ENCODE measurements at places on chromosomes 7 and 10. TPM values are rescaled to one million over a fixed set of nuclear protein-coding genes. Genes with fewer than 3 reads are reported as not detected.

The PIP gene
- polyA plus RNA-seq, result not detected

The NUTM2E gene
- not detected for polyA plus RNA-seq

The PSD gene
- polyA plus RNA-seq, result 1.5 TPM

The HMX2 gene
- not detected for polyA plus RNA-seq

The ATRNL1 gene
- not detected for polyA plus RNA-seq

The OGA gene
- 6.9 TPM for polyA plus RNA-seq

The AP5Z1 gene
- polyA plus RNA-seq, result 30.8 TPM

The NANOS1 gene
- polyA plus RNA-seq, result not detected

DNA sequence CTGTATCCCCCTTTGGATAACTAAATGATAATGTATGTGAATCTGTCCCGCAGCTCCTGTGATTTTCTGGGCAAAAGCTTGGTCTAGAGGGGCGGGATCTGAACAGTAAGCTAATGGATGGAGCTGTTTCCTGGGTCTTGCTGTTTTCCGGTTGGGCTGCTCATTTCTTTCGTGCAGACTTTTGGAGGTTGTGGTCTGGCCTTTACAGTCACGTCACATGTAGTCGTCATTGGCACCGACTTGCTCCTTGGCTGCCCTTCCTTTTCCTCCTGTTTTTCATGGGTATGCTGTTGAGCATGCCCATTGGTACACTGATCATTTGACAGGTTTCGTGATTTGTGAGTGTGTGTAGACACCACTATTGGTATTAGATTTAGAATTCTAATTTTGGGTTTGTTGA, 2.0 kb downstream of the FBH1 start:
- H3K4me1 ChIP-seq, result peaks cover 29% of the 10 kb centered on the region
- H3K36me3 ChIP-seq, result peaks cover 16% of the 10 kb centered on the region
- DNase-seq, result no peak
- H3K27me3 ChIP-seq, result no peaks in the 10 kb centered on the region
- no peak overlapping the region for H3K27ac ChIP-seq

GRCh38 chr7:76191783-76192240, 9.9 kb upstream of the SRRM3 start:
- H3K27me3 ChIP-seq, result no peaks in the 10 kb centered on the region
- H3K27ac ChIP-seq, result no peak overlapping the region
- H3K36me3 ChIP-seq, result no peaks in the 10 kb centered on the region
- H3K4me3 ChIP-seq, result no peak overlapping the region
- DNase-seq, result no peak

DNA sequence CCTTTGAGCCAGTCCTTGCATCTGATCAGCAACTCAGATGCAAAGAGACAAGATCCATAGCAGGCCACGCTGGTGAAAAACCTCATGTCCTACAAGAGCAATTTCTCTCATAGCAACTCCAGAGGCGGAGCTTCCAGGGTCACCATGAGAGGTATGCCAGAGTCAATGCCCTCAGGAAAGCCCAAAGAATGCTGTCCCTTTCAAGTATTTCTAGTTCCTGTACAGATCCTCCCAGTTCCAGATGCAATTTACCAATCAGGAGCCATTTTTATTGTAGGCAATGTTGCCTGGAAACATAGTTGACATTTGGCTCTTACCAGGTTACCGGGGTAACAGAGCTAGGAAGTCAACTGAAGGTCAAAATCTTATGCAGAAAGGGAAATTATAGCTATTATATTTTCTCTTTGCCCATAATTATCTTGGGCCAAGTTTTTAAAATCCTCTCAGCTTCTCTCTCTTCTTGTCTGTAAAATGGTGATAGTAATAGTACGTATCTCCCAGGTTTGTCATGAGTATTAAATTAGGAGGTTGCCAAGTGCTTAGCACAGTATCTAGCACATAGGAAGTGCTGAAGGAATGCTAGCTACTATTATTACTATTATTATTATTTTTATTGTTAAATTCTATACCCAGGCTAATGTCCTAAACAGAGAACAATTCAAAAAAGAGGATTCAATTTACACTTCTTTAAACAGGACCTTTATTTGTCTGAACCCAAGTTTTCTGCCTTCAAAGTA, 46.3 kb upstream of the TM9SF3 start:
- H3K4me3 ChIP-seq, result no peak overlapping the region
- peaks cover 76% of the 10 kb centered on the region for H3K36me3 ChIP-seq
- no peaks in the 10 kb centered on the region for H3K4me1 ChIP-seq
- no peak for DNase-seq

DNA sequence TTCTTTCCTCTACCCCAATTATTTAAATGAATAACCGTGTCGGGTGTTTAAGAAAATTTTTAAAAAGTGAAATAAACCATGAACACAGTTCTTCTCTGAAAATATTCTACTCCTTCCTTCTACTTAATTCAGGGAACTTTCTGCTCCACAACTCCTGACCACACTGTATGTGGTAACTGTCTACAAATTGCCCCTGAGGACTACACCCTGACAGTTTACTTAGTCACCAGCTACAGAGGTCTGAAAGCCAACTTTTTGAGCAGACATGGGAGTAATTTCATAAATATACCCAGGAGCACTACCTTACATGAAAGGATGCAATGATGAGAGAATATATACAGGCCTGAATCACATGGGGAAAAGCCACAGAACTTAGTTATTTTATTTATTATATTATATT, 523.2 kb upstream of the SORCS1 start:
- H3K36me3 ChIP-seq, result no peaks in the 10 kb centered on the region
- H3K27me3 ChIP-seq, result no peaks in the 10 kb centered on the region
- no peak overlapping the region for H3K27ac ChIP-seq
- peak; percentile 71 for DNase-seq
- H3K4me3 ChIP-seq, result no peak overlapping the region

- no peak for DNase-seq
- no peak overlapping the region for H3K27ac ChIP-seq
- peaks cover 7% of the 10 kb centered on the region for H3K4me1 ChIP-seq
Observed at GRCh38 chr7:140691376-140692045, 5.0 kb upstream of the NDUFB2 start.

DNA sequence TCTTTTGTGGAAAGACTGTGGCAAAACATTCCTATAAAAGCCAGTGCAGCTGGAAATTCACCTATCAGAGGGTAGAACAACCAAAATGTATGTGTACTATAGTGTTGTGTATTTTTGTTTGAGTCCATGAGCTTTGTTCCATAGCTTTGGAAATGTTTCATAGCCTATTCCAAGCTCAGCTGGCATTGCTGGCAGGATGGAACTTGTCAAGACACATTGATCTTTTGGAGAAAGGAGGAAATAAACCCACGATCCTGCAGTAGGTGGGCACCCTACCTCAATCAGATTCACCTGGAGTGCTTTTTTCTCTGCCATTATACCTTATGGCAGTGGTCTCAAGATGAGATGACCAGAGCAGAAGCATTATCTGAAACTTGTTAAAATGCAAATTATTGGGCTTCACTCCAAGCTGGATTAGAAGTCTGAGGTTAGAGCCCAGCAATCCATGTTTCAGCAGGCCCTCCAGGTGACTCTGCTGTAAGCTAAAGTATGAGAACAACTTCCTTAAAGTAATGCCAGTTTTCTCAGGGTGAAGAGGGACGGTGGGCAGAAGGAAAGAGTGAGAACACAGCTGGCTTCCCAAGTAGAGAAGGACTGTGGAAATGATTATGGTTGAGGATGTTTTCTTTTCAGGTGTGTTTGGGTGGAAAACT, 30.3 kb upstream of the CDK1 start:
- no peaks in the 10 kb centered on the region for H3K36me3 ChIP-seq
- no peak overlapping the region for H3K4me3 ChIP-seq
- no peak for DNase-seq

DNA sequence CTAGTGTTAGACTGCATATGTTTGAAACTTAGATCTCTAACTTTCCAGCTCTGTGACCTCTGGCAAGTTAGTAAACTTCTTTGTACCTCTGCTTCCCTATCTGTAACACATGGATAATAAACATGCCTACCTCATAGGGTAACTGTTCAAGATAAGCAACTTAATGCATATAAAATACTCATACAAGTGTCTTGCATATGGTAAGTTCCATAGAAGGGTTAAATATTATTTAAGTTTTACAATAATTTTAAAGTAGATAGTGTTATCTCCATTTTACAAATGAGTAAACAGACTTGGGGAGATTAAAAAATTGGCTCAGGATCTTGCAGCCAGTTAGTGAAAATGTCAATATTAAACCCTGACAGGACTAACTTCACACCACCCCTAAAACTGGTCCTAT, 30.1 kb upstream of the CD36 start:
- DNase-seq, result no peak
- peaks cover 2% of the 10 kb centered on the region for H3K4me1 ChIP-seq
- no peak overlapping the region for H3K27ac ChIP-seq
- no peaks in the 10 kb centered on the region for H3K27me3 ChIP-seq

- H3K4me3 ChIP-seq, result no peak overlapping the region
- peaks cover 53% of the 10 kb centered on the region for H3K36me3 ChIP-seq
- peak overlapping the region; percentile 66 for H3K27ac ChIP-seq
- DNase-seq, result no peak
- no peaks in the 10 kb centered on the region for H3K27me3 ChIP-seq
- peaks cover 7% of the 10 kb centered on the region for H3K4me1 ChIP-seq
Observed at GRCh38 chr10:26506736-26507135, 68.6 kb downstream of the APBB1IP start.

DNA sequence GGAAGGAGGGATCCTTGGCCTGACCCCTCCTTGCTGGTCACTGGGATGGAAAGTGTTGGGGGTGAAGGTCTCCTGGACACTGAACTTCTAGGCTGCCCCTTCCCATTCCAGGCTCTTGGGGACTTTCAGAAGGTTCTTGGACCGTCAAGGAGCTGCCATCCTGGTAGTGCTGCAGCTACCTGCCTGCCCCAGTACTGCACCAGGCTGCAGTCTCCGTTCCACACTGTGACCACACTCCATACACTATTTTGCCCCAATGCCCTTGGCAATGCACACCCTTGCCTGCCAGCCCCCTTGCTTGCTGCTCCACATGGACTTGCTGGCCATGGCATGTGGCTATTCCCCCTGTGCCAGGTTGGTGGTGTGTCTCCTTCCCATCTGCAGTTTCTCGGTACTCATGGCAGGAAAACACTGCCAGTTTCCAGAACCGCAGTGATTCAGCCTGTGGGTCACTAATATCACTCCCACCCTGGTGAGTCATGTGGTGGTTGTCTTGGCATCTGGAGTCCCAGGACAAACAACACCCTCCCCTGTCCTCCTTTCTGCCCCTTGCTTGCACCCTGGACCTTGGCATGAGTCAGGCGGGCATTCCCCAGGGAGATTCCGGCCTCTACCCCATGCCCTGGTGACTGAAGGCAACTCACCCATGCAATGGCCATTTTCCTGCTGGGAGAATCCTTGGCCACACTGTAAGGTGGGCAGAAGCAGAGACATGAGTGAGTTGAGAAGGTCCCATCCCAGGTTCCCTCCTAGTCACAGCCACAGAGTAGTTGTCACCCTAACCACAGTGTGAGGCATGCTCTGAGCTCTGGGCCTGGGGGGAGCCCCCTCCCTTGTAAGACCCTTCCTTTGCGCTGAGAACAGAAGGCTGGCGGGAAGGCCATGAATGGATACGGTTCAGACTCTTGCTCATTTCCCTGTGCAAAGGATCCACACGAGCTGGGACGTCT, 32.8 kb downstream of the GOLGA7B start:
- no peak for DNase-seq
- H3K4me3 ChIP-seq, result no peak overlapping the region
- H3K36me3 ChIP-seq, result no peaks in the 10 kb centered on the region

DNA sequence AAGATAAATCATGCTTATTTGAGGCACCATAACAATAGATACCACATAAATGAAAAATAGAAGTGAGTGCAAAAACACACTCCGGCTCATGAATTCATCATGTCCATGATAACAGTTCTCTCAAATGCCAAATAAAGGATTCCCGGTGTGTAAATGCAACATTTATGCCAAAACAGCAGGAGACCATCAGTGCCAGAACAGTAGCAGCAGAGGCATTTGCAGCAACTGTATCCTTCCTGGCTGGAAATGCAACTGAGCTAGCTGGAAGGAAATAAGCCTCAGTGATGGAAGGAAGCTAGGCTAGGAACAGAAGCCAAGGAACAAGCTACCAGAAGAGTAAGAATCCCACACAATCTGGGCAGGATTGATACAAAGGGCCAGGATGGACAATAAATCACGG, 79.9 kb upstream of the THSD7A start:
- DNase-seq, result no peak
- H3K27ac ChIP-seq, result no peak overlapping the region
- no peaks in the 10 kb centered on the region for H3K27me3 ChIP-seq
- no peak overlapping the region for H3K4me3 ChIP-seq

- peaks cover 90% of the 10 kb centered on the region for H3K4me1 ChIP-seq
- no peaks in the 10 kb centered on the region for H3K36me3 ChIP-seq
- DNase-seq, result peak; percentile 58
- no peaks in the 10 kb centered on the region for H3K27me3 ChIP-seq
- H3K27ac ChIP-seq, result peak overlapping the region; percentile 75
Observed at GRCh38 chr10:30553626-30554439, 75.7 kb downstream of the LYZL2 start.

GRCh38 chr7:66265566-66265965, 60.4 kb downstream of the TPST1 start:
- H3K36me3 ChIP-seq, result no peaks in the 10 kb centered on the region
- no peak overlapping the region for H3K4me3 ChIP-seq
- no peak overlapping the region for H3K27ac ChIP-seq
- DNase-seq, result no peak
- no peaks in the 10 kb centered on the region for H3K4me1 ChIP-seq

- no peak overlapping the region for H3K4me3 ChIP-seq
- no peaks in the 10 kb centered on the region for H3K27me3 ChIP-seq
- H3K27ac ChIP-seq, result no peak overlapping the region
Observed at GRCh38 chr10:128833671-128834070, 633.4 kb upstream of the MGMT start.

DNA sequence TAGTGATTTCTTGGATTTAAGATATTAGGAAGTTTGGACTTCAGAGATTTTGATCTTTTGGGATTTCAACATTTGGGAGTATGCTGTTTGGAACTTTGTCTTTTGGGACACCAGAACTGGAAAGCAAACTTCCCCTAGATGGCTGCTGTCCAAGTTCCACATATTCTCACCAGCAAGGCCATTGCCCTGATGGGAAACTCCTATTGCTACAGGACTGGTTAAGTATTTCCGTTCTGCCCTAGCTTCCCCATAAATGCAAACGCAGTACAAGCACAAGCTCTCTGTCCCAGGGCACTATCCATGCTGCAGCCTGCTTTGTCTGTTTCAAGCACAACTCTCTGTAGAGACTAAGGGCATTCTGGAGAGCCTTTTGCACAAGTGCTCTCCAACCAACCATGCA, 79.3 kb upstream of the SLC25A13 start:
- H3K27me3 ChIP-seq, result no peaks in the 10 kb centered on the region
- H3K36me3 ChIP-seq, result no peaks in the 10 kb centered on the region
- peak; percentile 19 for DNase-seq
- no peaks in the 10 kb centered on the region for H3K4me1 ChIP-seq
- no peak overlapping the region for H3K27ac ChIP-seq
- H3K4me3 ChIP-seq, result no peak overlapping the region
